ENCODE measurements at places on chromosomes 4 and X.

DNA sequence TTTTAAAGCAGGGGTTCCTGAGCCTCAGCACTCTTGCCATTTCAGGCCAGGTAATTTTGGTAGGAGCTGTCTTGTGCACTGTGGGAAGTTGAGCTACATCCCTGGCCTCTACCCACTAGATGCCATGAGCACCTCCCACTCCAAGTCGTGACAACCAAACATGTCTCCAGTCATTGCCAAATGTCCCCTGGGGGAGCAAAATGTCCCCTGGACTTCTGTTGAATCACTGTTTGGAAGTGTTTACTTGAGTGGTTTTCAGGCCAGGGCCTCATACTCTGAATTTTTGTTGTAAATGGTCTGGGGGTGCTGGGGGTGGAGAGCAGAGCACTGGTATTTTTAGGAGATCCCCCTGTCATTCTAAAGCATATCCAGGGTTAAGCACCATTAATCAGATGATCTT is 3.2 kb downstream of the PDK3 start:
- DNase-seq, result no peak

GRCh38 chr4:172830295-172830764 is 338.3 kb upstream of the GALNT7 start:
- DNase-seq, result no peak

- DNase-seq, result no peak
Measured at GRCh38 chrX:72568406-72569092, 4.1 kb downstream of the HDAC8 start.

- DNase-seq, result no peak
Measured at GRCh38 chr4:9146967-9147366, 23.2 kb upstream of the FAM90A26 start.

GRCh38 chrX:27590044-27590443 is at the start of gene DCAF8L2:
Gene DCAF8L2, plus strand, starts transcription at chrX:27590344. Its CDS starts 156,552 bp downstream, at chrX:27746896.
- no peak for DNase-seq

DNA sequence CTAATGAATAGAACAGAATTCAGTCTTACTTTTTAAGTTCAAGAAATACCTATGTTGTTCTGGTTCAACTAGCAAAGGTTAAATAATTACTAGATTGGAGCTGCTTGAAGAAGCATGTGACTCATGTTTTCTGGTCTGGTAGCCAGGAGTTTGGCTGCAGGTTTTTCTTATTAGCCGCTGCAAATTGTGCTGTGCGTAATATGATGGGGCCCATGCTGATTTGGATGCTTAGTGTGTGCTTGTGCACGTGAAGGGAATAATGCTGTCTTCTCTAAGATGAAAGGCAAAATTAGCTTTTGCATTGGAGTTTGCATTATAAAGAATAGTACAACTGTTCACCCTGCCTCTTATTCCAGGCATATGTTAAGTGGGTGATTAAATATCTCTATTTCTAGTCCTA is 219.6 kb downstream of the SNCA start:
- no peak for DNase-seq

GRCh38 chrX:30612250-30612655 is 34.7 kb upstream of the TASL start:
- DNase-seq, result no peak

All from HS-27A (cell line).